ENCODE measurements at places on chromosomes 3 and 15.

DNA sequence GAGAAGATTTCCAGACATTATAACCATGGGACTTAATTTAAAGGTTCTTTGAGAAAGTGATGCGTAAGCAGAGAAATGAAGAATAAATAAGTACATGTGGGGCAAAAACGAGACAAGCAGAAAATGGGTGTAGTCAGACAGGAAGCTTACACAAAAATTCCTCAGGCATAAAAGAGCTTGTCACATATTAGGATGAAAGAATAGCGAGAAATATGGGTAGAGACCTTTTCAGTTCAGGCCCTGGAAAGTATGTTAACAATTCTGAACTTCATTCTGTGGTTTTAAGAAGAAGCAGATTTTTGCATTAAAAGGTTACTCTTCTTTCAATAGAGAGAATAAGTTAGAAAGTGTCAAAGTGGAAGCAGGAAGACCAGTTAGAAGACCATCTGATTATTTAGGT lies 352.4 kb downstream of the ROBO1 start:
- DNase-seq: peak; percentile 24

- no peak for DNase-seq
These were observed 35.6 kb downstream of the PDCD6IP start for GRCh38 chr3:33834096-33834453.

DNA sequence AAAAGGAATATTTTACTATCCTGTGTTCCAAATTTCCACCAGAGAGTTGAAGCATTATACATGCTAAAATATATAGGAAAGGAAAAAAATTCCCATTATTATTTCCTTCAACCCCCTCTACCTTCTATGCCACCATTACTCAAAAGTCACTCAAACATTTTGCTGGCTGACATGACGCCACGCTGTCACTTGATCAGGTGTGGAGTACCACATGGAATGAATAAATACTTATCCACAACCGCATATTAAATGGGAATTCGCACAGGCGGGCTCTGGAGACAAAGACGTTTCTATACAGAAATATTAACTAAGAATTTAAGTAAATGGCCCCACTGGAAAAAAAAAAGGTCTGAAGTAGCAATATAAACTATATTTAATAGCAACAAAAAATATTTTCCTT lies 266.4 kb downstream of the FOXP1 start:
- no peak for DNase-seq

- DNase-seq: no peak
These were observed 560.5 kb upstream of the ARPP21 start for GRCh38 chr3:35078780-35079179.

- no peak for DNase-seq
These were observed 189.4 kb downstream of the WNT5A start for GRCh38 chr3:55297706-55298105.

- DNase-seq: no peak
These were observed 196.8 kb downstream of the STT3B start for GRCh38 chr3:31729573-31729972.

- no peak for DNase-seq
These were observed 2.9 kb upstream of the FES start for GRCh38 chr15:90881181-90881977.

- DNase-seq: peak; percentile 72
These were observed 172.6 kb upstream of the UMPS start for GRCh38 chr3:124557433-124558232.

GRCh38 chr15:83745771-83746170 lies 91.8 kb downstream of the ADAMTSL3 start:
- DNase-seq: no peak

- DNase-seq: no peak
These were observed 260.7 kb downstream of the PLOD2 start for GRCh38 chr3:145900056-145900829.

- DNase-seq: no peak
These were observed 771 bp downstream of the RARRES1 start for GRCh38 chr3:158731486-158731885.

DNA sequence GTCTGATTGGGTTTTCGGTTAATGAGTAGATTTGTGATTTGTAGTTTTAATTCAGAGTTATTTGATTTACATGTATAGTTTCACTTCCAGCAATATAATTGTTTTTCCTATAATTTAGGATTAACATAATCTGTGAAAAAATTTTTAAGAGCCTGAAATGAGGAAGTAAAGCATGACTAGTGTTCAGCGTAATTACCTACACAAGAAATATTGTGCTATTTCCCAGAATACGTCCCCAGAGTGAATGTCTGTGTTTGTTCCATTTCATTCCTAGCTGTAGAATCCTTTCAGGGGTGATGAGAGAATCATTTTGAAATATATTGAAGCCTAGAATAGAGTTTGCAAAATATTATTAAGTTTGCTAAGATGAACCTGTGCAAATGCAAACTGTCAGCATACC lies 247.1 kb downstream of the BBX start:
- DNase-seq: no peak

- peak; percentile 94 for DNase-seq
These were observed 37.3 kb upstream of the CDV3 start for GRCh38 chr3:133535971-133536881.
